Stimulated activated CD8-positive, alpha-beta memory T cell treated with anti-CD3 and anti-CD28 coated beads, Interleukin-12 subunit alpha, Interleukin-12 subunit beta, amount 100 ng/mL, for 4 hours (primary cell): ENCODE measurements at places on chromosomes 3 and 15.

GRCh38 chr3:49619649-49620048 lies 54.5 kb upstream of the APEH start:
- DNase-seq: no peak

DNA sequence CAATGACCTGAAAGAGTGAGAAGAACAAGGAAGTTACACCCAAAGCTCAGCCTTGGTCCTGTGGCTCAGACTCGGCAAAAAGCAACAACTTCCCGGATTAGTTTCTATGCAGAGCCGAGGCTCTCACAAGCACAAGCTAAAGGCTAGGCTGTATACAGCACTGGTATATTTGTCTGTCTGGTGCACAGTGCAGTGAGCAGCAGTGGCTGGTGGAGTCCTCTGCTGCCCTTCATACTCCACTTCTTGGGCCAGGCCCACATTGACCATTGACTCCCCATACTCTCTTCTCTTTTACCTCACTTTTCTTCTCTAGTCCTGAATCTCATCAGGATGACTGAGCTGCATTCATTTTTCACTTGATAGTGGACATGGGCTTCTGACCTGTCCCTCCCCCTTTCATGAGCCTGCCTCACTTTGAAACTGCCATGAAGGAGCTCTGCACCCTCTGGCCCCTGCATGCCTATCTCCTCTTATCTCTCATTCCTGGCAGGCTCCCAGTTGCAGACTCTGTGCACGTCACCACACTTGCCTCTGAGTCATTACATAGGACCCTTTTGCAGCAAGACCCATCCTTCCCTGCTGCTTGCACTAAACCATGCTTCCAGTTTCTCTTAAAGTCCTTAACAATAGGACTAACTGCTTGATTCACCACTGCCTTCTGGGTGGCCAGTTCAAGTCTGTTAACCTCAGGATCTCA lies 379.3 kb downstream of the NTRK3 start:
- DNase-seq: no peak

DNA sequence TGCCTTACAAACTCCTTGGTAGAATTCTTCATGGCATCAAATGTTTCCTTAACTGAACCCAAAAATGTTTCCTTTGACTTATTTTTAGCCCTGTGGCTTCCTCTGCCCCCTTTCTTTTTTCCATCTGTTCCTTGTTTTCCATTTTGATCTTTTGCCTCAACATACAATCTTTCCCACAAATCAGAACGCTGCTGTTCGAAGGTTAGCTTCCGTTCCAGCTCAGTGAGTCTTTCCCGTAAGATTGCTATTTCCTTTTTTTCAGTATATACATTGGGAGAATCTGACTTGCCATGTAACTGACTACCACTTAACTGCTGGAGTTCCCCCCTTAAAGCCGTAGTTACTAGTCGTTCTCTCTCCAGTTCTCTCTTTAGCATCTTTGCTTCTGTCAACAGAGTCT lies 41.2 kb downstream of the PIGB start:
- DNase-seq: no peak

DNA sequence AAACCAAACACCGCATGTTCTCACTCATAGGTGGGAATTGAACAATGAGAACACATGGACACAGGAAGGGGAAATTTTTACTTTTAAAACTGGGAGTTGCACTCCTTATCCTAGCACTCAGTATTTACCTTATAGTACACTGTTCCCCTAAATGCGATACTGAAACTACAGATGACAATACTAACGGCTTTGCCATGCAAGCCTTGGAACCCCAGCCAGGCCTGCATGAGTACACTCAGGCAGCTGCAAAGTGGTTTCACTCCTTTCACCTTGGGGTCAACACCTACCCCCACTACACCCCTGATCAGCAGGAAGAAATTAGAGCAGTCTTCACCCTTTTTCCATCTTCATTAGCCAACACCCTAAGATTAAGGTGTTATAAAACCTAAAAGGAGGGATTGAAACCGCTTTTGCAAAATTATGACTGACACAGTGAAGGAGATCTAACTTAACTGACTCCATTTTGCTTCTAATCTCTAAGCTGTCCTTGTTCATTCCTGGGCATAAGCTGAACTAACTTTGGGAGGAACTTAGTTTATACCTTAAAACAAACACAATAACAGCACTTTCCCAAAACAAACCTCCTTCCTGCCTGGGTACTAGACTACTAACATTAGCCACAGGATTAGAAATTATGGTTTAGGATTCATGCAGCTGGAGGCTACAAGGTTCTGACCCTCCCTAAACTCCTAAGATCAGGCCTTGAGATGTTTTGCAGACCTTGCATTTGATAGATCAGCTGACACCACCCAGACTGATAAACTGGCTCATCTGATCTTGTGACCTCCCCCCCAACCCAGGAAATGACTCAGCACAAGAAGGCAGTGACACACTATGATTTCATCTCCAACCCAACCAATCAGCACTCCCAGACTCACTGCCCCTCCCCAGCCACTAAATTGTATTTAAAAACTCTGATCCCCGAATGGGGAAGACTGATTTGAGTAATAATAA lies 452.1 kb upstream of the PPP2R3A start:
- no peak for DNase-seq

DNA sequence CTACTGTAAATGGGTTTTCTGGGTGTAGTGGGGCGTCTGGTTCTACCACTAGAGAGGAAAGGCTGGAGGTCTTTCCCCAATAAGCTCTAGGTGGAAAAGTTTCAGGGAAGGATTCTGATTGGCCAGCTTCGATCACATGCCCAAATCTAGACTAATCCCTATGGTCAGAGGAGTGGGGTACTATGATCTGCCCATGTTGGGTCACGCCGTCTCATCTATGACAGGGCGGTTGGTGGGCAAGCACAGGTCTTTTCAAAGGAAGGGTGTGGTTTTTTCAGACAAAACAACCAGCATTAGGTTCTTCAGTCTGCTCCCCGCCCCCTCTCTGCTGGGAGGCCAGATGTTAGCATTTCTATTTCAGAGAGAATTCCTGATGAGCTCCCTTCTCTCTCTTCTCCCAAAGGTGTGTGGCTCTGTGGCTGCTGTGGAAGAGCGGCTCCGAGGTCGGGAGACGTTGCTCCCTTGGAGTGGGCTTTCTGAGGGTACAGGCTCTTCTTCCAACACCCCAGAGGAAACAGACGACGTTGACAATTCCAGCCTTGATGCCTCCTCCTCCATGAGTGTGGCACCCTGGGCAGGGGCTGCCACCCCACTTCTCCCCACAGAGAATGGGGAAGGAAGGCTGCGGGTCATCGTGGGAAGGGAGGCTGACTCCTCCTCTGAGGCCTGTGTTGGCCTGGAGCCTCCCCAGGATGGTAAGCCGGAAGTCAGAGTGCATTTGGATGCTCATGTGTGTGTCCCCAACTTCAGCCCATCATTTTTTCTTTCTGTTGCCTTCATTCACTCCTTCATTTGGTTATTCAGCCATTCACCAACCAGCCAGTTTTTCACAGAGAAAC lies 9.7 kb upstream of the TATDN2 start:
- DNase-seq: no peak

GRCh38 chr3:174159604-174160003 lies 699.5 kb upstream of the NAALADL2 start:
- no peak for DNase-seq

GRCh38 chr3:9422712-9423424 lies 25.5 kb downstream of the SETD5 start:
- no peak for DNase-seq

GRCh38 chr3:194272861-194273742 lies 78.0 kb downstream of the CPN2 start:
- no peak for DNase-seq

- DNase-seq: no peak
Observed at GRCh38 chr3:136068708-136069107, 103.2 kb downstream of the PPP2R3A start.

- no peak for DNase-seq
Observed at GRCh38 chr15:92879949-92880725, 20.0 kb upstream of the CHD2 start.

DNA sequence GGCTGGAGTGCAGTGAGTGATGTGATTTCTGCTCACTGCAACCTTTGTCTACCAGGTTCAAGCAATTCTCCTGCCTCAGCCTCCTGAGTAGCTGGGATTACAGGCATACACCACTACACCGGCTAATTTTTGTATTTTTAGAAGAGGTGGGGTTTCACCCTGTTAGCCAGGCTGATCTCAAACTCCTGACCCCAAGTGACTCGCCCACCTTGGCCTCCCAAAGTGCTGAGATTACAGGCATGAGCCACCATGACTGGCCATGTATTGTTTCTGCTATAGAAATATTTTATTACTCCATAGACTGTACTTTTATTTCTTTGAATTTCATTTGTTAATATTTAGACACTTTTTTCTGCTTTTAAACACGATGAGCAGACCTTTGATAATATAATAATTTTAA lies 60.4 kb downstream of the GTF2E1 start:
- DNase-seq: no peak

DNA sequence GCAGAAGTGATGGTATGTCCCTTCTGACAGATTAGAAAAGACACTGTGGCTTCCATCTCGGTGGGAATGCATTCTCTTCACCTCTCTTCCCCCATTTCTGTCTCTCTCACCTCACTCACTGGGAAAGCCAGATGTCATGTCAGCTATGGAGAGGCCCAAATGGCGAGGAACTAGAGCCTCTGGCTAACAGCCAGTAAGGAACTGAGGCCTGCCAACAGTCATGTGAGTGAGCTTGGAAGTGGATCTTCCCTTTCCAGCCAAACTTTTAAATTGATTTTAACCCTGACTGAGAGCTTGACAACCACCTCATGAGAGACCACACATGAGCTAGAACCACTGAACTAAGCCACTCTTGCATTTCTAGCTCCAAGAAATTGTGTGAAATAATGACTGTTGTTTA lies 35.2 kb upstream of the CDAN1 start:
- DNase-seq: no peak

DNA sequence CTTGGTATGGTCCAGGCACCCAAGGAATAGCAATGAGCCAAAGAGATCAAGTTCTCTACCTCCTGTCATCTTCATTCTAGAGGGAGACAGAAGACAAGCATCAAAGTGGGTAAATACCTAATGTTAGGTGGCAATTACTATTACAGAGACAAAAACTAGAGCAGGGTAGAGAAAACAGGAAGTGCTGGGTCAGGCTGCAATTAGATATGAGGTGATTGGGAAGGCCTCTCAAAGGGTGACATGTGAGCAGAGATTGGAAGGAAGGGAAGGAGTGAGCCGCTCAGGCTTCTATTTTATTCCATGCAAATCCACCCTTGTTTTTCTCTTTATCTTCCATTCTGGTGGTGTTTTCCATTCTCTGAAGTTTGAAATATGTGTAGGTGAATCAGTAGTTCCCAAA lies 37.4 kb downstream of the EBLN2 start:
- no peak for DNase-seq

DNA sequence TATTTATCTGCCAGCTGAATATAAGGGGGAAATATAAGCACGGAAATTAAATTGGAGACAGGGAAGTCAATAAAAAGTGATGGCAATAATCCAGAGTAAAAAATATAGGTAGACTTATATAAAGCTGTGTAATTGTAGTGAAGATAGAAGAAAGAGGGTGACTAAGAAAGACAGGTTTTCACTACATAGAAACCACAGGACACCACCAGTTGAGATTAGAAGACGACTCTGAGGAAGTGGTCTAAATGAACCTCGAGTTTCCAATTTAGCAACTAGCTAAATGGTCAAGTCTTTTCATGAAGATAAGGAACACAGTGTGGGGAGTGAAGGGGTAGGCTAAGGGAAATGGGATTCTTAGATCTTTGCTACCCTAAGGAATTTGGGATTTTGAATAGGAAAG lies 188.8 kb upstream of the ARL6 start:
- no peak for DNase-seq

DNA sequence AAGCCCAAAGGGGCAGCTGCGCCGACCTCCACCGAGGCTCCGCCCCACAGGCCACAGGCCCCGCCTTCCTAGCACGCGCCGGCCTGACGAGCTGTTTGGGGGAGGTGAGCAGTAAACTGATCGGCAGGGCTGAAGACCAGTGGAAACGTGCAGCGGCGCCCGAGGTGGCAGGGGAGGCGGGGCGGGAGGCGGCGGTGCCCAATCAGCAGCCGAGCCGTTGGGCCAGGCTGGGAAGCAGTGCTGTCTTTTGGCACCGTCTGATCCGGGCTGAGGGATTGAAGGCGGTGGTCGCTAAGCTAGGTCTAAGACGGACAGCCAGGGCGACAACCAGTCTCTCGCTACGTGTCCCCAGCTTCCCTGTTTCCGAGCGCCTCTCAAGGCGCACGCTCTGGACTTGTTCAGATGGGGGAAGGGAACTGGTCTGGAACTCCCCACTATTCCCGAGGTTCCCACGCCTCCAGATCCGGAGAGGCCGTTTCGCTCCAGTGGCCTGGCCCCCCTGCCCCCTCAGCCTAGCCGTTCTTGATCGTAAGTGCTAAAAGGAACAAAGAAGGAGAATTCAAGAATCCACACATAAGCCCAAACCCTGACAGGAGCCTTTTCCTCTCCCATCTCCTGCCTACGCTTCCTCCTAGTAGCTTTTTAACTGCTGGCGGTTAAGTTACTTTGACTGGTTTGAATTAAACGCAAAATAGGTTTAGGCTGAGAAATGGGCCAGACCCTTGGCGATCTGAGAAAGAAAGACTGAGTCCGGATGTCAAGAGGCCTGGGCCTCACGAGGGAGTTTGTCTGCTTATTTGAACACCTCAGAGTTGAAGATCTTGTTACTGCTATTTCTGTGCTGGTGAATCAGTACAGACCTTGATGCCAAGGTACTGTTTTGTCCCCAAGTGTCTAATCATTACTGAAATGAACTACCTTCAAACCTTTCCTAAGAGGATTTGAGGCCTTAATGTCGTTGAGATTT lies at the start of gene FMN1:
TSS of gene FMN1 (minus strand) at position 11 of the 967 bp plus-strand sequence. CDS start 39,800 bp downstream, outside the sequence.
- peak; percentile 75 for DNase-seq

- DNase-seq: no peak
Observed at GRCh38 chr15:90086868-90087268, 15.4 kb downstream of the IDH2 start.

DNA sequence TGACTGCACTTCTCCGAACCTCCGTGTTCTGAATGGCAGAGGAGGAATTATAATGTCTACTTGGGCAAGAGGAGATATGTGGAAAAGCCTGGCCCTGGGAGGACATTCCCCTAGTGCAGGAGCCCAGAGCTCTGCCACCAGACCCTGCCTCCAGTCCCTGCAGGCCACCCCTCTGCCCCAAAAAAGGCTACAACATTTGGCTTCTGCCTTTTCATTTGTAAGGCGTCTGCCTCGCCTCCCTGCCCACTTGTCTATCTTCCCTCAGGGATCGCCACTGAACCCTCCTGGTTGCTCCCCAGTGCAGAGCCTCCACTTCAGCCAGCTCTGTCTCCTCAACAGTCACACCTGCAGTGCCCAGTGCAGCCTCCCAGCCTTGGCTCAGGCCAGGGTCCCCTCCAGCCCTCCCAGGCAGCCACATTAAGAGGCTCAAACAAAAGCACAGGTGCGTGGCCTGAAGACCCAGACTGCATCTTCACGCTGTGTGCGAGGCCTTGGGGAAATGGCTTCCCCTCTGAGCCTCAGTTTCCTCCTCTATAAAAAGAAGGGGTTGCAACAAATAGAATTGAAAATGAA lies 125.9 kb upstream of the SMAD3 start:
- DNase-seq: no peak

DNA sequence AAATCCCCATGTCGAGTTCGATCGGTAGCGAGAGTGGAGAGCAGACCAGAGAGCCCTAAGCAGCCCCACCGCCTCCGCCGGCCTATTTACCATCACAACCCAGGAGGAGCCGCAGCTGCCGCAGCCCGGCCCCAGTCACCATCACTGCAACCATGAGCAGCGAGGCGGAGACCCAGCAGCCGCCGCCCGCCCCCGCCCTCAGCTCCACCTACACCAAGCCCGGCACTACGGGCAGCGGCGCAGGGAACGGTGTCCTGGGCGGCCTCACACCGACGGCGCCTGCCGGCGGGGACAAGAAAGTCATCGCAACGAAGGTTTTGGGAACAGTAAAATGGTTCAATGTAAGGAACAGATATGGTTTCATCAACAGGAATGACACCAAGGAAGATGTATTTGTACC lies 89.5 kb upstream of the TPM1 start:
- DNase-seq: no peak
